ENCODE measurements at places on chromosomes 4 and X.

DNA sequence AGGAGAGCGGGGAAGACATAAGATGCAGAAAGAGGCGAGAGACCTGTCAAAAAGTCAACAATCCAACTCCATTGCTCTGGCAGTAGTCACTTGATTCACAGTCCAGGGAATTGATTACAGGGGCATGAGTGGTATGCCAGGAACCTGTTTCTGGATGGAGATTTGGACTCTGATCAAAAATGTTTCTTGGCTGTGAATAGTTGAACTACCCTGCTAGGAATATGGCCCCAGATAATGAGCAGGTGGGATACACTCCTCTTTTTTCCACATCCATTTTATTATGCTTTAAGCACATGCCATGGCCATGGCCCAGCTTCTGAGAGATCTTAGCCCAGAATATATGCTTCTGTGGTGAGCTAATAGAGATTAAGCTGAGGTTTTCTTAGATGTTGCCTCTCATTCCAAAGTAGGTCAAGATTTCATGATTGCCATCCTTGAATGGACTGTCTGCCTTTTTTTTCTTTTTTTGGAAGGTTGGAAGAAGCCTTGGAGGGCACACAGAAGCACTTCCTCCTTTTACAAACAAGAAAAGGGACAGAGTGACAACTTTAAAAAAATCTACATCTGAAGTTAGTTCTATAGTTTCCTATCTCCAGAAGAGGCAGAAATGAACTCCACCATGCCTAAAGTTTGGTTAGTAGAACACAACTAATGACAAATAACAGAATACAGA is 121.9 kb downstream of the KIT start:
- no peak for DNase-seq

DNA sequence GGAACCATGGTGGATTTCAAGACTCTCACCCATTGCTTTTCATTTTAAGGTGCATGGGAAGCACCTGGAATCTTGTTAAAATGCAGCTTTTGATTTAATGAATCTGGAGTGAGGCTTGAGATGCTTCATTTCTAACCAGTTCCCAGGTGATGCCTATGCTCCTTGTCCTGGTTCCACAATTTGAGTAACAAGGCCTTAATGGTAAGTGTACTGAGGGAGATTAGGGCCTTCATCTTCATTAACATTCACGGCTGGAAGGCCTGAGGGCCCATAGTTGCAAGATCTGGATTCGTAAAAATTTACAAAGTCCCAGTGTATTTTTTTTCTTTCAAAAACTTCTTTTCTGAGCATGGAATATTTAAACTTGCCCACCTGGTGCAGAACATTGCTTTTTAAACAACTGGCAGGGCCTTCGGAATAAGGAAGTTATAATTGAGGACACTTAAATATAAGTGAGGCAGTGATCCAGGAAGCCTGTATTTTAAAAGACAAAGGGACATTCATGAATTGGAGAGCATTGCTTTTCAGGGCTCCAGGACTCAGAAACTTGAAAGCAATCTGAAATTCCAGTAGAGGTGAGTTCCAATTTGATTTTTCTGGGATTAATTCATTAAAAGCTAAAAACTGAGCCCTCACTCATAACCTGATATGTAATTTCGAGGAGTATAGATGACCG is 77.8 kb downstream of the NPNT start:
- DNase-seq, result no peak

DNA sequence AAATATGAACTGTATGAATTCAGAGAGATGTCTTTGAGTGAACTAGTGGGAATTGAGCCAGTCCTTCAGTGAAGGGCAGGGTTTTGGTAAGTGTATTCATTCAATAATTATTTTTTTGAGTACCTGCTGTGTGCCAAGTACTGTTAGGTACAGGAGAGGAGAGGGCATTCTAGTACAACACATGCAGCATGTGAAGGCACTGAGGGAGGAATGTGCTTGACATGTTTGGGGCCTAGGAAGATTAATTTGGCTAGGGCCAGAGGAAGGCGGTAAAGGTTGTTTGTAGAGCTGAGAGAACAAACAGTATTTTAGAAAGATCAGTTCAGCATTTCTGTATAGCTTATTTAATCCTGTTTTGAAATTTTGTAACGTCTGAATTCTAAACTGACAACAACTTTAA is 27.8 kb downstream of the APOOL start:
- DNase-seq, result no peak

DNA sequence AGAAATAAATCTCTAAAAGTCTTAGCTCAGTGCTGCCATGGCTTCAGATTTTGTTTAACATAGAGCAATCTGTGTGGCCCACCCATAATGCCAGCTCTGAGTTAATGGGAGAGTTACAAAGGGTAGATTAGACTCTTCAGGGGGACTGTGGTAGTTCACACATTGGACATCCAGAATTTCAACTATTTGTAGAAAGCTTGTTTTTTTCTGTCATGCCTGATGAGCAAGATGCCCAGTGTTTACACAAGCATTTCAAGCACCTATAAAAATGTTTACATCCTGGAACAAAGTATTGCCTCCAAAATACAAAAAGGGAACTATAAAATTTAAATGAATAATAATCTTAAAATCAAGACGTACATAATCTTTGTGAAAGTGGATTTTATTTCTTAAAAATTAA is 43.0 kb upstream of the FAM9A start:
- no peak for DNase-seq

GRCh38 chrX:68894142-68894512 is 65.3 kb downstream of the EFNB1 start:
- DNase-seq, result no peak

DNA sequence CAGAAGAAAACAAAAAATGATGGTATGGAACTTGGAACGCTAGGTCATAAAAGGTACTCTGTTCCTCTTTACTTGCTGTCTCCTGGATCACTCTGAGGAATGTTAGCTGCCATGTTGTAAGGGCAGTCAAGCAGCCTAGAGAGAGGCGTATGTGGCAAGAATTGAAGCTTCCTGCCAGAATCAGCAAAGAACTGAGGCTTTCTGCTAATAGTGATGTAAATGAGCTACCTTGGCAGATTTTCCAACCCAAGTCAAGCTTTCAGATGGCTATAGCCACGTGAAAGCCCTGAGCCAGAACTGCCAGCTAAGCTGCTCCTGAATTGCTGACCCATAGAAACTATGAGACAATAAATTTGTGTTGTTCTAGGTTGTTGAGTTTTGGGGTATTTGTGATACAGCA is 38.7 kb downstream of the AASDH start:
- no peak for DNase-seq

- DNase-seq, result no peak
These were observed 15.1 kb upstream of the MAD2L1 start for GRCh38 chr4:120081726-120082125.

GRCh38 chr4:161892951-161893350 is 270.8 kb downstream of the FSTL5 start:
- peak; percentile 94 for DNase-seq

DNA sequence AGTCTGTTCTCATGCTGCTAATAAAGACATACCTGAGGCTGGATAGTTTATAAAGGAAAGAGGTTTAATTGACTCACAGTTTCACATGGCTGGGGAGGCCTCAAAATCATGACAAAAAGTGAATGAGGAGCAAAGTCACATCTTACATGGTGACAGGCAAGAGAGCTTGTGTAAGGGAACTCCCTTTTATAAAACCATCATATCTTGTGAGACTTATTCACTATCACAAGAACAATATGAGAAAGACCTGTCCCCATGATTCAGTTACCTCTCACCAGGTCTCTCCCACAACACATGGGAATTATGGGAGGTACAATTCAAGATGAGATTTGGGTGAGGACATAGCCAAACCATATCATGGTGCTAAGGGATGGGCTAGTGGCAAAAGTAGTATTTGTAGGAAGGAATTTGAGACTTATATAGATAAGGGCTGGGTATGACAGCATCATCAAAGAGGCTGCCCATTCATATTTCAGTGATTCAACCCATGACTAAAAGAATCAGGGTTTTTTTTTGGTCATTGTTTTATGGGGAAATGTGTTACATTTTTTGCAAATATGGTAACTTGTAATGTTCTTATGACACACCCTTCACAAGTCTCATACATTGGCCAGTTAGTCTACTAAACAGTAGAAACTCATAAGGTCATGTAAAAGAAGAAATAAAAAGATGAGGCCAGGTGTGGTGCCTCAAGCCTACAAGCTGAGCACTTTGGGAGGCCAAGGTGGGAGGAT is 34.7 kb downstream of the NUP62CL start:
- no peak for DNase-seq

- no peak for DNase-seq
These were observed 30.0 kb upstream of the PLAC1 start for GRCh38 chrX:134688031-134688823.

- DNase-seq, result no peak
These were observed 43.2 kb downstream of the MANBA start for GRCh38 chr4:102717448-102718092.

DNA sequence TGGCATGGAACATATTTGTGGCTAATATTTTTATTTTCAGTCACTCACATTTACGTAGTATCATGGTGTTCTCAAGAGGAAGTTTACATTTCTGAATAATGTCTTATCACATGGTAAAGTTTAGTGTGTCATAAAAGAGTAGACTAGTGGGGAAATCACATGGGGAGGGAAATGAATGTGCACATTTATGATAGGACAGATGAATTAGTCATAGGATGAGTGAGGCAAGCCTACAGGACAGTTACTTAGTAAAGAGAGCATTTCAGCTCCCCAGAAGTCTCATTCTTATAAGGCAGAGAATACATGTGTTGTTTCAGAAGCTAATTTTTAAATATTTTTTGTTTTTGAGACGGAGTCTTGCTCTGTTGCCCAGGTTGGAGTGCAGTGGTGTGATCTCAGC is 6.2 kb downstream of the GK start:
- no peak for DNase-seq

- no peak for DNase-seq
These were observed 68.6 kb upstream of the HS3ST1 start for GRCh38 chr4:11497212-11497806.

- no peak for DNase-seq
These were observed 106.7 kb downstream of the PDLIM5 start for GRCh38 chr4:94558392-94558904.

DNA sequence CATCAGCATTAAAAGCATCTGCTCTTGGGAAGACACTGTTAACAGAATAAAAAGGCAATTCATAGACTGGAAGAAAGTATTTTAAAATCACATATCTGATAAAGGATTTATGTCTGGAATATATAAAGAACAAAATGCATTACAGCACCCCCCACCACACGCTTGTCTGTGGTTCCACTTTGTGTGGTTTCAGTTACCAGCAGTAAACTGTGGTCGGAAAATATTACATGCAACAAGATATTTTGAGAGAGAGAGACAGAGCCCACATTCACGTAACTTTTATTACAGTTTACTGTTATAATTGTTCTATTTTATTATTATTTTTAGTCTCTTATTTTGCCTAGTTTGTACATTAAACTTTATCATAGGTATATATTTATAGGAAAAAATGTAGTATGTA is 21.2 kb upstream of the PDE6B start:
- DNase-seq, result no peak

- no peak for DNase-seq
These were observed 82.4 kb downstream of the ITIH6 start for GRCh38 chrX:54715621-54716020.

- DNase-seq, result no peak
These were observed 46.8 kb downstream of the TMEM165 start for GRCh38 chr4:55442541-55442940.

DNA sequence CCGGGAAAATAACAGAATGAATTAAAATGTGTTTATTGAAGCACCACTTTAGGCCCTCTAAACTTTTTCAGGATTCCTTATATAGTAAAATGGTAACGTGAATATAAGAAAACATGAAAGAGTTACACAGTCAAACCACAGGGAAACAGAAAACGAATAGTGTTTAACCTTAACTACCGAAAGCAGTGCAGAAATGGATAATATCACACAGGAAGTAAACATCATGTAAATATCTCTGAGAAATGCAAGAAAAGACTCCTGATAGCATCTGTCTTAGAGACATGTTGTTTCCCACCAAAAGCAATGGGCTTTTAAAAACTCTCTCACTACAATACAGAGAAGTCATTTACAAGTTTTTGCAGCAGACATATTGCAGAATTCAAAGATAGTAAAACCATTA is 323.9 kb upstream of the CXXC4 start:
- no peak for DNase-seq

Data from DMS153 (cell line).